Renal cortical epithelial cell (primary cell): ENCODE measurements at places on chromosomes 6 and 20. TPM values are rescaled to one million over a fixed set of nuclear protein-coding genes. Genes with fewer than 3 reads are reported as not detected.

The PGM3 gene
- 86.9 and 173 TPM in 2 replicates for total RNA-seq

DNA sequence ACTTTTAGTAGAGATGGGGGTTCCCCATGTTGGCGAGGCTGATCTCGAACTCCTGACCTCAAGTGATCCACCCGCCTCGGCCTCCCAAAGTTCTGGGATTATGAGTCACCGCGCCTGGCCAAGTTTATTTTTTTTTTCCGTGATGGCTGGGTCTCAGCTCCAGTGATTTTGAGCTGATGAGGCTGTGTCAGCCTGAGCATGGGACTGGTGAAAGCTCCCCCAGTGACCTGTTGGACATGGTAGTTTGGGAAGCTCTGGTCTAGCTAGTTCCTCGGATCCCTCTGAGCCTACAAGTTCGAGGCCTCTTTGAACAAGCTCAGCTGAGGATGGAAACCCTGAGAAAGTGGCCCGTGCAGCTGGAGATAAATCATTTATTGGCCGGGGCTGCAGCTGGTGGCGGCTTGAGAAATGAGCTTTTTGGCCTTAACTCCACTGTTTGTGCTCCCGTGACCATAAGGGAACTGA, 126.8 kb downstream of the SNX5 start:
- DNase-seq = no peak

DNA sequence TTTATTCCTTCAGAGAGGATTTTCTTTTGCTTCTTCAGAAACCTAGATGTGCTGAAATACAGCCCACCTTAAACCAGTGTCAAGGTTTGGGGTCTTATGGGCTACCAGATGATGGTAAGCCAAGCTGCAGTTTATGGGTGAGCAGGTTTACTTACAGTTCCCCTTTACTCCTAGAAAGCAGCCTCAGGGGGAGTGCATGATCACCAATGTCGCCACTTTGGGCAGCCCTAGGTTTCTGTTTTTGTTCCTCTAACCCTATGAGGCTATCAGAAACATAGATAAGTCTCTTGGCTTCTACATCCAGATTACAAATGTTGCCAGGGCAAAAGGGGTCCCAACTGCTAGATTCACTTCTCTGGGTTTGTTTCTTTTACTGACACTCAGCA, 67.2 kb downstream of the TRIM27 start:
- no peak for DNase-seq

DNA sequence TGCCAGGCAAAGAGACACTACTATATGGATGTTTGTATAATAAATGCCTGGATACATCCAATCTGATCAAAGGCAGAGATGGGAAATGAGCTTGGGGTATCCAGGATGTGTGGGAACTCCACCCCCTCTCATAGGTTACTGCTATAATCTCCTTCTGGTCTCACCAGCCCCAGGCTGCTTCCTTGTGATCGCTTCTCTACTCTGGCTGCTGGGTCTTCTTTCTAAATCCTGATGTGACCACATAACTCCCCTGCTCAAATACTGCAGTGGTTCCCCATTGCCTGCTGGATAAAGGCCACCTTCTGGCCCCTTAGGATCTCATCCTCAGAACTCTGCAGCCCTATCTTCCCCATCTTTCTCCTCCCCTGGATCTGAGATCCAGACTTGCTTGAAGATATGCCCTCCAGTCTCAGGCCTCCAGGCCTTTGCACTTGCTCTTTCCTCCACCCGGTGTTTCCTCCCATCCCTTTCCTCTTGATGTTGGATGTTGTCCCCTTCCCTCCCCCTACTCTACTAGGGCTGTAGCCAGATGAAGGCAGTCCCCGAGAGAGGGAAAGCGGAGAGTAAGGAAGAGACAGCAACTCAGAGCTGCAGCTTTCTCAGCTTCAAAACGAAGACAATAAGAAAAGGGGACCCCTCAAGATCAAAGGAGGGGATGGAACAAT, 828 bp upstream of the XKR7 start:
- DNase-seq = no peak

- no peak for DNase-seq
Observed at GRCh38 chr20:44810391-44811149, at the start of gene RIMS4. TSS of gene RIMS4 (minus strand) at chr20:44810546. CDS start at chr20:44810271, 275 bp downstream.

DNA sequence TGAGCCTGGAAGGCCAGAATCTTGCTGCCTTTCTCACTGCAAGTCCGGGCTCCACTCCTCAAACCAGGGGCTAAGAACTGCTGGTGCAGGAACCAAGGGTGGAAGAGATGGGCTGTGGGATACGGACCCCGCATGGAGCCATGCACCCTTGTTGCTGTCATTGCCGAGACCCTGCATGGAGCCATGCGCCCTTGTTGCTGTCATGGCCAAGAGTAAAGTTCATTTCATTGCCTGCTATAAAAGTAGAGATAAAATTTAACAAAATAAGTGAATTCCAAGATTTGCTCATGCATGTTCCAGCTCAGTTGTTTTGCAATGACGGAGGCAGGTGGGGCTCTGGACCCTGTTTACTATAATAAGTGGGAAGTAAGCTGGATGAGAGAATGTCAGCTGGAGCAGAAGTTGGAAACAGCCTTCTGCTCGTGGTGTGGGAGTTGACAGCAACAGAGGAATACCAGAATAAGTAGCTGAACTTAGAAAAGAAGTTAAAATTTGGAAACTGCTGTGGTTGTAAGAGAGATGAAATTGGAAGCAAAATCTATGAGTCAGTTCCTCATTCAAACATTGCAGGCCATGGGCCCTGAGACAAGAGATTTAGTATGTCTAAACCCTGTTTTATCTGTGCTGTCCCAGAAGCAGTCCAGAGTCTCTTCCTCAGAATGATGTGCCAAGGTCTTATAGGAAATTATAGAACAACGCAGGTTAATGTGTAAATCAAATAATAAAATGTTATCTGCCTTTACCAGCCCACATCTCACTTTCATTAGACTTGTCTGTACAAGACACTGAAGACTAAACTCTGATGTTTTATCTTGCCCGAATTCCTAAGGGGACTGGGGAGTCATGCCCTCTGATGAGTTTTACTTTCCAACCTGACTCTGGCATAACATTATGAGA, 15.8 kb upstream of the THBS2 start:
- DNase-seq = peak; percentile 44

DNA sequence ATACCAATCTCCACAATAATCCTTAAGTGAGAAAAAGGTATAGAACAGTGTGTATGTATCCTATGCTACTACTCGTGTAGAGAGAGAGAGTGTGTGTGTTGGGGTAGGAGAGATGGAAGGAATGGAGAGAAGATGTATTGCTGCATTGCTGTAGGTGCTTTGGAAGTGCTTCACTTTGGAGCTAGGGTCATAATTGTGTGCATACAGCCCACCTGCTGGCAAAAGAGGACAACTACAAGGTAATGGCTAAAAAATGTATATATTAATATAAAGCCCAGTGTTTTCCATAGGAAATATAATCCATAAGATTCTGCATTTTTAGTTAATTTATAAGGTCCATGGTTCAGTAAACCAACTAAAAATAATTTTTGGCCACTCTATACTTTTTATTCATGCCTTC, 36.1 kb downstream of the SERAC1 start:
- peak; percentile 13 for DNase-seq

The CST5 gene
- not detected in 2 replicates for total RNA-seq

The APOBEC2 gene
- not detected in 2 replicates for total RNA-seq

- DNase-seq = no peak
Observed at GRCh38 chr6:90169374-90169773, 127.3 kb downstream of the BACH2 start.
